ENCODE measurements at places on chromosomes 13 and 19.

DNA sequence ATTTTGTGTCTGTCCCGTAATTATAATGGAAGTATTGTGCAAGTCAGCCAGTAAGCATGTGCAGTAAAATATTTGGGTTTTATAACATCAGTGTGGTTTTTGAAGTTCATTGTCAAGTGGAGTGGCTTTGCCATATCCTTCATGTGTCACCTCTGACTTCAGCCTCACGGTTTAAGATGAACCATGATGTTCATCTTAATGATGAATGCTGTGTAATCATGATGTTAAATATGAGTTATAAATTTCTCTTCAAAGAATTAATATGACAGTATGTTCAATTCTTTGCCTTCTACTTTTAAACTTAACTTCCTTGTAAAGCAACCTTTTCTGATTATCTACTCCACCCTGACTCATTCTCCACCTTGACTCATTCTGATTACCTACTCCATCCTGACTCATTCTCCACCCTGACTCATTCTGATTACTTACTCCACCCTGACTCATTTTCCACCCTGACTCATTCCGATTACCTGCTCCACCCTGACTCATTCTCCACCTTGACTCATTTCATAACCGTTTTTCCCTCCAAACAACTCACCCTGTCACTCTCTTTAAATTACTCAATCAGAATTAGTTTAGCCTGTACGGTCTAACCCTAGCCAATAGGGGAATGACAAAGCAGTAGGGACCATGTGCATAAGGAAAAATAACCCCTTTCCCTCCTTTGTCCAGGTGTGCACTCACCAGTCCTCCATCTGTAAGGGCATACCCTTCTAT is 50.3 kb upstream of the ANKRD10 start:
- no peak for DNase-seq

- no peak for DNase-seq
These were observed 25.6 kb downstream of the CARM1 start for GRCh38 chr19:10896851-10897526.

- no peak for DNase-seq
These were observed 188.7 kb downstream of the LHFPL6 start for GRCh38 chr13:39414339-39414738.

- DNase-seq = no peak
These were observed 822 bp upstream of the PTPRS start for GRCh38 chr19:5341448-5341820.

- DNase-seq = no peak
These were observed 33.9 kb downstream of the KL start for GRCh38 chr13:33050161-33050560.

- no peak for DNase-seq
These were observed 19.8 kb upstream of the PCDH8 start for GRCh38 chr13:52868190-52868589.

DNA sequence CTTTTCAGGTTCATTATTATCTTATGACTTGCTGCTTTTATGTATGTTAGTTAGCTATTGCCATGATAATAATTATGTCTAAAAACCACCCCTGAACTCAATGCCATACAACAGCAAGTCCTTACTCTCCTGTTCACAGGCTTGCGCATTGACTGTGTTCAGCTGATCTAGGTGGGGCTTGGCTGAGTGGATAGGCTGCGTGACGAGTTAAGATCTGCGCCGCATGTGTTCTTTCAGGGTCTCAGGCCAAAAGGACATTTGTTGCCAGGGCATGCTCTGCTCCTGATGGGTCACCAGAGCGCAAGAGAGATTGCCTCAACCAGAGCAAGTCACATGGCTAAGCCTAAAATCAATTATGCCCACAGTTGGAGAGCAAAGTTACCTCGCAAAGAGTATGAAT is 859 bp downstream of the ZNF568 start:
- no peak for DNase-seq

DNA sequence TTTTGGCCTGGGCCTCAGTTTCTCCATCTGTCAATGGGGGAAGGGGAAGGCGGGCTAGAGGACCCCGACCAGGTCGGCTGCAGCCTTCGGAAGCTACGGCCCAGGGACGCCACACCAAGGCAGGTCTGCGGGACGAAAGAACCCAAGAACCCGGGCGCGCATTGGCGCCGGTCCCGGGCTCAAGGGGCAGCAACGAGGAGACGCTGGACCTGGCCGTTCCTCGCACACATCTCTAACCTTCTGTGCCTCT is 739 bp upstream of the ILF3 start:
- no peak for DNase-seq

Measured in germinal center (tissue), 1 donor.